ENCODE measurements at places on chromosomes 12 and 14.

DNA sequence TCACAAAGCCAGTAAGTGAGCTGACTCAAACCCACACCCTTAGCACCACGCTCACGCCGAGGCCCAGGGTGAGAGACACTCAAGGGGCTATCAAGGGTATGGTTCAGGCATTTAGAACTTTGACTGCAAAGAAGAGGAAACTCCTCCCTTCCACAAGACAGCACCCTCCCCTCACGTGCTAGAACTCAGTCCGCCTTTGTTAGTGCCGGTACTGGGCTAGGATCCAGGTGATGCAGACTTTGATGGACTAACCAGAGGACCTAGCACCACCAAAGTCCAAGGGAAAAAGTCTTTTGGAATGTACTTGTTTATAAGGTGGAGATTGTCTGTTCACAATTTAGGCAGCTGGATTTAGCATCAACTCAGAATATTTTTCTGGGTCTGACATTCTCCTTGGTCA lies 33.7 kb downstream of the VWF start:
- DNase-seq: no peak

- DNase-seq: no peak
Measured at GRCh38 chr12:50401500-50402081, 906 bp downstream of the LARP4 start.

GRCh38 chr14:97100306-97100705 lies 303.1 kb downstream of the VRK1 start:
- no peak for DNase-seq

GRCh38 chr14:64410084-64410774 lies 22.1 kb downstream of the MTHFD1 start:
- no peak for DNase-seq

- no peak for DNase-seq
Measured at GRCh38 chr12:68572661-68573060, 38.0 kb upstream of the RAP1B start.

GRCh38 chr12:48875944-48876515 lies 10.4 kb upstream of the RND1 start:
- no peak for DNase-seq

DNA sequence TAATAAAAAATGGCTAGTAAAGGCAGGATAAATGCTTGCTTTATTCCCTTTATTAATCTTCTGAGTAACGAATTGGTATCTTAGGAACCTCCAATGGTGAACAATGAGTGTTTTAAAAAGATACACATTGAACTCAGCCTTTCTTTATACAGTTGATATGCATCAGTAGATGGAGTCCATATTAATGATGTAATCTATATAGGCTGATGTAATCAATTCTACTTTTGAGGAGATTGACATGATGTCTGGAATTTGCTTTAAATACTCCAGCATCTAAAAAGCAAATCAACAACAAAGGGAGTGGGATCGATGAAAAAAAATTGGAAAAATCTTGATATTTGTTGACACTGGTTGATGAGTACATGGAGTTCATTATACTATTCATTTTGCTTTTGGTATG lies 106.2 kb downstream of the ANO4 start:
- DNase-seq: no peak

- DNase-seq: no peak
Measured at GRCh38 chr12:27972721-27973120, at the start of gene PTHLH. PTHLH (minus strand) TSS chr12:27972733; CDS start chr12:27969494, 3,239 bp downstream.

Measured in stimulated activated CD4-positive, alpha-beta T cell treated with anti-CD3 and anti-CD28 coated beads, TNF-alpha, amount 100 ng/mL, for 4 hours (primary cell).